ENCODE measurements at places on chromosomes 4 and X.

- peak; percentile 77 for DNase-seq
These were observed at the start of gene STK26 for GRCh38 chrX:132022967-132023895. STK26 (plus strand) TSS chrX:132023302; CDS start chrX:132023618, 316 bp downstream.

GRCh38 chrX:139178980-139179379 is 351.6 kb upstream of the F9 start:
- DNase-seq: no peak

GRCh38 chr4:155433636-155434360 is 57.0 kb upstream of the MAP9 start:
- no peak for DNase-seq

GRCh38 chr4:164012396-164013027 is 518.0 kb downstream of the TMA16 start:
- DNase-seq: peak; percentile 84

DNA sequence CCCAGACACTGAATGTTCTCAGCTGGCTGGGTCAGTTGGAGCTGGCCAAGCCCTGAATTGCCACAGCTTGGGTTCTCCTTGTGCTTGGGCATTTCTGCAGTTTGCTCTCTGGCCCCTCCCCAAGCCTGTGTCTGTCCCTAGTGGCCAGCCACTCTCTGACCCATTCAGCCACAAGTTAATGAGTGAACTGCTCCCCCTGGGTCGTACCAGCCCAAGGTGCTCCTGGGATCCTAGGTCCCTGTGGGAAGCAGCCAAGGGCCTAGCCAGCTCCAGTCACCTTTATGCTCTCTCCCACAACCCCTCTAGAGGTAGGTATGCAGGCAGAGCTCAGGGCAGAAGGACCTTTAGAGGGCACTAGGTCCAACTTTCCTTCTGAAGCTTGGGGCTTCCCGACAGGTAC is 51.5 kb downstream of the STARD8 start:
- no peak for DNase-seq

DNA sequence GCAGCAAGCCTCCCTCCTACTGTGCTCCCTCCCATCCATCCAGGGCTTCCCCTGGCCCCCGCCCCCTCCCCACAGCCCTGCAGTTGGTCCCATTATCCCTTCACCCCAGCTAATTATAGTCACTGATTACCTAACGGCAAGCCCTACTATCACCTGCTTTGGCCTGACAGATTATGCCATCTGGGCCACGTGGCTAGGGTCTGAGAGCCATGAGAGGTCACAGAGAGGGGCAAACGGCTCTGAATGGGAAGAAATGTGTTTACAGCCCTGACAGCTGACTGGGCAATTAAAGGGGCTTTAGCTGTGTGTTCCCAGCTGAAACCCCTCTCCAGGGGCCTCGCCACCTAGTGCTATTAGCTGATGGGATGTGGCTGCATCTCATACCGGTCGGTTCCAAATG is 134.4 kb upstream of the CPEB2 start:
- DNase-seq: no peak

- no peak for DNase-seq
These were observed 79.8 kb downstream of the ADAMTS3 start for GRCh38 chr4:72489267-72489666.

DNA sequence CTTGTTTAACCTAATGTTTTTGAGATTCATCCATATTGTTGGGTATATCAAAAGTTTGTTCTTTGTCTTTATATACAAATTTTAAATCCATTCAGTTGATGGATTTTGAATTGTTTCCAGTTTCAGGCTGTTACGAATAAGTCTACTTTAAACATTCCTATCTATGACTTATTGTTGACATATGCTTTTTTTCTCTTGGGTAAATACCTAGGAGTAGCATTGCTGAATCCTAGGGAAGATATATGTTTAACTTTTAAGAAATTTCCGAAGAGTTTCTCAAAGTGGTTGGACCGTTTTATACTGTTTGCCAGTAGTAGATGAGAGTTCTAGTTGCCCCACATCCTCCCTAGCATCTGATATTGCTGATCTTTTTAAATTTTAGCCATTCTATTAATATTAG is 60.9 kb upstream of the IL13RA1 start:
- no peak for DNase-seq

GRCh38 chr4:4752576-4753401 is 106.7 kb upstream of the MSX1 start:
- DNase-seq: no peak

DNA sequence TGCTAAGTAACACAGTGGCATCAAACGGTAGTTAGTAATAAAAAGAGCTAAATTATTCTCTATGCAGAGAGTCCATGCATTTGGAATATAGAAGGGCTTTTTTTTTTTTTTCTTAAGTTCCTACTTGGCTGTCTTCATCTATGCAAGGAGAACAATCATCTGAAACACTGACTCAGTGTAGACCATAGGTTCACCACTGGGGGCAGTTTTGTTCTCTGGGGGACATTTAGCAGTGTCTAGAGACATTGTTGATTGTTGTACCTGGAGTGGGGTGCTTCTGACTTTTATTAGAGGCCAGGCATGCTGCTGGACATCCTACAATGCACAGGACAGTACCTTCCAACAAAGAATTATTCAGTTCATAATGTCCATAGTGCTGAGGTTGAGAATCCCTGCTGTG is 41.2 kb downstream of the TMA16 start:
- DNase-seq: peak; percentile 50

GRCh38 chrX:9634551-9634950 is 131.1 kb downstream of the GPR143 start:
- no peak for DNase-seq

GRCh38 chr4:89615051-89615450 is 221.9 kb downstream of the SNCA start:
- DNase-seq: no peak

DNA sequence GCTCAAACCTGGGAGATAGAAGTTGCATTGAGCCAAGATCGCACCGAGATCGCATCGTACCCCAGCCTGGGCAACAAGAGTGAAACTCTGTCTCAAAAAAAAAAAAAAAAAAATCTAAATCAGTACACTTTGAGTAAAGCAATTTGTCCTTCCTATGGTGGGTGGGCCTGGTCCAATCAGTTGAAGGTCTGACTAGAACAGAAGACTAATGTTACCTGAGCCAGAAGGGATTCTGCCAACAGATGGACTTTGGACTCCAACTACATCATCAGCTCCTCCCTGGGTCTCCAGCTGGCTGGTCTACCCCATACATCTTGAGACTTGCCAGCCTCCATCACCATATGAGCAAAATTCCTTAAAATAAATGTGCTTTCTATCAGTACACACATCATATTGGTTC is 155.2 kb downstream of the DHRSX start:
- DNase-seq: no peak

DNA sequence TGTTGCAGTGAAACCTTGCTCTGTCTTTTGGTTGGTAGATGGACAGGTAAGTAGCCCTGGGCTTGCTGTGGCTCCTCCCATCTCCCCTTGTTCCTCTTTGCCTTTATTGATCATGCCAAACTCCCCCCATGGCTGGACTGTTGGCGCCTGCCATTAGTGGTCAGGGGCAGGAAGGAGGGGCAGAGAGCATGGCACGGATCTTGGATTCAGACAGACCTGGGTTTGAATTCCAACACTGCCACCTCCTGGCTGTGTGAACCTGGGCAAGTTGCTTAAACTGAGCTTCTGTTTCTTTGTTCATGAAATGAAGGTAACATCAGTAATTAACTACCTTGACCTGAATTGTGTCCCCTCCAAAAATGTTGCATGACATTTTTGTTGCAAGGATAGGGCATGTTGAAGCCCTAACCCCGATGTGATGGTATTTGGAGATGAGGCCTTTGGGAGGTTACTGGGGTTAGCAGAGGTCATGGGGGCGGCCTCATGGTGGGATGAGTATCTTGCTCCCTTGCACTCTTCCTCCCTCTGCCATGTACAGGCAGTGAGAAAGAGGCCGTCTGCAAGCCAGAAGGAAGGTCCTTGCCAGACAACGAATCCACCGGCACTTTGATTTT is 6.0 kb downstream of the SLC2A9 start:
- DNase-seq: peak; percentile 82

- no peak for DNase-seq
These were observed 8.5 kb upstream of the CTAG2 start for GRCh38 chrX:154661899-154662298.

All from GM23338 (cell line).